ENCODE measurements at places on chromosomes 11 and 22.

- no peak for DNase-seq
Measured at GRCh38 chr11:78532991-78533390, 41.7 kb downstream of the NARS2 start.

DNA sequence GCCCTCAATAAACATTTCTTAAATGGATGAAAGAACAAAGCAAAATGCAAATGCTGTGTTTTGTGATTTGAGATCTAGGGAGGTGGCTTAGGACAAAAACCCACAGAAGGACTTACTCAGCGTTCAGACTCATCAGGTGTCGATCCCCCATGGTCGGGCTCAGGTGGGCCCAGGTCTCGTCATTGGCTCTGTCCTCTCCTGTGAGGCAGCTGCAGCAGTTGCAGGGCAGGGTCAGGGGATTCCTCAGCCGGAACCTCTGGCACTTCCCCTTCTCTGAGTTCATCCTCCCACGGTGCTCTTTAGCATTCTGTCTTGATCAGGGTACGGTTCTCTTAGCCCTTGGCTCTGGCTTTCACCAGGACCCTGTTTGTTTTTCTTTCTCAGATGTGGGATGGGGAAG is 14.0 kb upstream of the ACR start:
- peak; percentile 40 for DNase-seq

GRCh38 chr11:6925007-6925577 is 1.1 kb upstream of the ZNF215 start:
- DNase-seq: no peak

GRCh38 chr22:33438273-33438672 is 380.1 kb upstream of the SYN3 start:
- no peak for DNase-seq

GRCh38 chr11:64070314-64070681 is 34.6 kb downstream of the FLRT1 start:
- no peak for DNase-seq

DNA sequence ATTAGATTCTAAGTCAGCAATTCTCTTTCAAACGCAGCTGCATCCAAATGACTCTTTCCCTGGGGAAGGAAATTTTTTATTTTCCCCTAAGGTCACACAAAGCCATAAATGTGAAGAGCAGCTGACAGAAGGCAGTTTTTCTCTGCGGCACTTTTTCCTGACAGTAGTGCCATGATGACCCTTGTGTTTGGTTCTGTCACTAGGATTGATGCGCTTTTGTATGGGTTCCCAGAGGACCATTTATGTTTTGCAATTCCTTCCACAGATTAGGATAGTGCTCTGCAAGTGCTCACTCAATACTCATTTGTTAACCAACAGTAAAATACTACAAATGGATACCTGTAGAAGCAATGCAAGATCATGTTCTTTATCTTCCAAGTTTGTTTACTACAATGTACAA is 359.6 kb upstream of the CTSC start:
- DNase-seq: no peak

DNA sequence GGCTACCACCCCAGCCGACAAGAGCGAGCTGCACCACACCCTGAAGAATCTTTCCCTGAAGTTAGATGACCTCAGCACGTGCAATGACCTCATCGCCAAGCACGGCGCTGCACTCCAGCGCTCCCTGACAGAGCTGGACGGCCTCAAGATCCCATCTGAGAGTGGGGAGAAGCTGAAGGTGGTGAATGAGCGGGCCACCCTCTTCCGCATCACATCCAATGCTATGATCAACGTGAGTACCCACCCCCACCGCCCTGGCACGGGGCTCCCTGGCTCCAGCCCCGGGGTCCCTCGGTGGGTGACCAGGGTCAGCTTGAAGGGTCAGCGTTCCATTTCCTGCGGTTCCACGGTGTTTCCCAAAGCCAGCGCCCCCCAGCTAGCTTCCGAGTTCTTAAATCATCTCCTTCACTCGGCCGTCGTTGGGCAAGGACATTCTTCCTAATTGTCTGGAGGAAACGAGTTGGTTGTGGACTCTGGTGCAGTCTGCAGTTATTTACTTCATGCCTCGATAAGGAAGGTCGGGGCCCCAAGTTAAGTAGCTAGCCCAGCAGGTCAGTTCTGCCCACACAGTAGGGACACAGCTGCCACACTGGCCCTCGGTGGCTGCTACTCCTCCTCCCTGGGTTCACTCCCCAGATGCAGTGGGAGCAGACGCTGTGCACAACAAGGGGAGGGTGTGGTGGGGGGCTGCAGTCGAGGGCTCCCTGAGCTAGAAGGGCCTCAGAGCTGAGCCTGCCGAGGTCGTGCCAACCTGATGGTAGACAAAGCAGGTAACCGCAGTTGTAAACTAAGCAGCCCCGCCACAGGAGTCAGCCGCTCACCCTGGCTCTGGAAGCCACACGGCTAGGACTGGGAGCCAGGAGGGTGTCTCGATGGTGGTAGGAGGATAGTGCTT is 97.9 kb downstream of the MORC2 start:
- DNase-seq: no peak

DNA sequence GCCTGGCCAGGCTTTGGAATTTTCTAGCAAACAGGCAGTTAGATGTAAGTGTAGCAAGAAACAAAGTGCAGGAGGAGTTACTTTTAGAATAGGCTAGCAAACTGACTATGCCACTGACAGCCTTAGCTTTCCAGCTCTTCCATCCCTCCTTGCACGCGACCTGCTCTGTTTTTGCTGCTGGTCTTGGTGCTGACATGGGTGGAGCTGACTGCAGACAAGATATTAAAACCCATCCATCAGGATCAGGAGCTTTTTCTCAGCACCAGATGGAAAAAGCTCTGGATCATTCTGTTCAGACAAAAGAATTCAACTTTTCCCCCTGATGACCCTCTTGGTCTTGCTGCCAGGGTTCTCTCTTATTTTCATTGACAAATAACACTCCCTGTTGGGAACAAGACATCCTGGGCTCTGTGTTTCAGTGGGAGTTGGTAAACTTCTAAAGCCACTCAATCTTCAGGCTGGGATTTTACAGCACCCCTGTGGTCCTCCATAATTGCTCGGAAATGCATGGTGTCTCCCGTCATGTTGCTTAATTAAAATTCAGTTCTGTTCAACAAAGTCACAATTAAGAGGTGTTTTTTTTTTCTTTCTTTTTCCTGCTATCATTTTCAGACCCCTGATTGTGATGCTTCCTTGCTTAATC is 240.0 kb upstream of the LARGE1 start:
- no peak for DNase-seq

DNA sequence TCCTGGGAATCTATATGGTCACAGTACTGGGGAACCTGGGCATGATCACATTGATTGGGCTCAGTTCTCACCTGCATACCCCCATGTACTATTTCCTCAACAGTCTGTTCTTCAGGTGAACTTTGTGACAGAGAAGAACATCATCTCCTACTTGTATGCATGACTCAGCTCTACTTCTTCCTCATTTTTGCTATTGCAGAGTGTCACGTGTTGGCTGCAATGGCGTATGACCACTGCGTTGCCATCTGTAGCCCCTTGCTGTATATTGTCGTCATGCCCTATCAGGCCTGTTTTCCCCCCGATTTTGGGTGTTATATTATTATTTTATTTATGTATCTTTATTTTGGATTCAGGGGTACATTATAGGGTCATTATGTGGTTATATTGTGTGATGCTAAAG is 2.4 kb upstream of the OR8G1 start:
- DNase-seq: no peak

DNA sequence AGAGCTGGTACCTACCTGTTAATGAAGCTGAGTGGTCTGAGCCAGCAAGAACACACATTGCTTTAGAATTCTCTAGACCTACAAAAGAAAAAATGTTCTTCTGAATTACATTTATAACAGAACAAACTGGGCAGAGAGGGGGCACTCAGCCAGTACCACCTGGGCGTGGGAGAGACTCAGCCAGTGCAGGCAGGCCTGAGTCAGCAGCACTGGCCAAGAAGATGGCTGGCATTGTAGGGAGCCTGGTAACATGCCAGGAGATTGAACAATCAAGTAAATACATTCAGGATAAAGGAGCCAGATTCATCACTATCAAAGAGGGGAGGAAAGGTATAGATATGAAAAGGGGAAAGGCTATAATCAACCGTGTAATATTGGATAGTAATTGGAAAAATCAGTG is 19.9 kb downstream of the SERGEF start:
- DNase-seq: no peak

GRCh38 chr11:73072935-73073481 is 69.1 kb downstream of the FCHSD2 start:
- DNase-seq: peak; percentile 47

DNA sequence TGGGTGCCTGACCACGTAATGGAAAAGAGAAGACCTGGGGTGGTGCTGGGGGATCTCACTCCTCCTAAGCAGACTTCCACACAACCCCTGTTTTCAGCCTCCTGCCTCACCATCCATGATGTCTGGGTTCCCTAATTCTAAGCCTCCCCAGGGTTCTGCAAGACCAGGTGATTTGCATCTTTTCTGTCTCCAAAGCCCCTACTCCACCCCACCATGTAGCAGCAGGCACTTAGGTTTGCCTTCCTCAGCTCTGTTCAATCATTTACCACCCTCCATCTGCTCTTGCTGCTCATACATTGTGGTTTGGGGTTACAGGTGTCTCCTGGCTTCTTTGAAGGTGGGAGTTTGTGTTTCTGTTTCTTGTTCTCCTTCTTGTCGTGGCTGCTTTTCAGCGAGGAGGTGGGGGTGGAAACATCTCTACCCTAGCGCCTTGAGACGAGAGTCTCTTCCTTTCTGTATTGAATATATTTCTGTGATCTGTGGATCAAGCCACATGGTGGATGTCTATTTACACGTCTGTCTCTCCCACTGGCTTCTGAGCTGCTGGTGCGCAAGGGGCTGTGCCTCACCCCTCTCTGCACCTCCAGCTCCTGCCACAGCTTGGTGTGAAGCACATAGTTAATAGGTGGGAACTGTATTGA is 6.6 kb upstream of the SSTR3 start:
- DNase-seq: peak; percentile 93

DNA sequence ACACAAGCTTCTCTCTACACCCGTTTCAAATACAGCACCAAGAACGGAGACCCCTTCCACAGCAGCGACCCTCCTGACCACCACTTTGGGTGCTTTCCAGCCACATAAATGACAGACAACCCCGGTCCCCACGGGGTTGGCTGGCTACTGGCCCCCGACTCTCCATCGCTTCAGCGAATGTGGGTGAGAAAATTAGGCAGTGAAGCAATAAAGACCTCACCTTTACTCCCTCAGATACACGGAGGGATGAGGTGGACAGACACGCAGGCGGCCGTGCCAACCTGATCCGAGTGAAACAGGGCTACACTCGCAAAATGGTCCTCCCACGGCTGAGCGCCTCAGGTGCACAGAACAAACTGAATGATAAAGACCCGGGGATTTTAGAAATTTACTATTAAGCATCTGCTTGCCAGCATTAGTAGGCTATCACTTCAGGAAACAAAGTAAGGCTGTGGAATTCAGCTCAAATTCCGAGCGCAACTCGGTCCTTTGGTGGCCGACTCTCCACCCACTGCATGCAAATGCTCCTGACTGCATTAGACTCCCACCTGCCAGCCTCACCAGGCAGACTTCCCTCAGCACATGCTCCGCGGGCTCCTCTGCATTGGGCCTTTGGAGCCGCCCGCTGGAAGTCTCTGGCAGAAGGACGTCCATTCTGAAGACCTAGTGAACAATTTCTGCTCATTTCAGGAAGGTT is 12.8 kb upstream of the EFCAB6 start:
- DNase-seq: no peak

DNA sequence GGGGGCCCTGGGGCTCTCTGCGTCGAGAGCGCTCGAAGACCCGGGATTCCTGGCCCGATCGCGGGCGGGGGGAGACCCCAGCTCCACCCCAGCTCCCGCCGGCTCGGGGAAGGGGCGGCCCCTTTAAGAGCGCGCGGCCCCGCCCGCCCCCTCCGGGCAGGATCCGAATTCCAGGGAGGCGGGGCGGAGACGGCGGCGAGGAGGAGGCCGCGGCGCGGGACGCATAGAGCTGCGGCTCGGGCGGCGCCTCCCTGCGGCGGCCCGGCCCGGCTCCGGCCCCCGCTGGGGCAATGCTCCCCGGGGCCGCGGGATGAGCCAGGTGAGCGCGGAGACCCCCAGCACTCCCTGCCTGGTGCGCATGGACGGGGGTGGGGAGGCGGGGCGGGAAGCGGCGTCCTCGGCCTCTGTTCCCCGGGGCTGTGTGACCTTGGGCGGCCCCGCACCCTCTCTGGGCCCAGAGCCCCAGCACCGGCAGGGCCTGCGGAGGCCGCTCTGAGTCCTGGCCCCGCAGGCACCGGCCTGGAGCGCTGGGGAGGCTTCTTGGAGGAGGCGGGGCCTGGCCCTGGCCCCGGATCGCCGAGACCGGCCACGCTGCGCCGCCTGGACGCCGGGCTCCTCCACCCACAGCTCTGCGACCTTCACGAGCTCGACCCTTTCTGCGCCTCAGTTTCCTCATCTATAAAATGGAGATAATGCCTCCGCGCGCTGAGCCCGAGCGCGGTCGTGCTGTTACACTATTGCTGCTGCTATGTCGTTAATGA is 565 bp downstream of the GAS2L1 start:
- peak; percentile 21 for DNase-seq

DNA sequence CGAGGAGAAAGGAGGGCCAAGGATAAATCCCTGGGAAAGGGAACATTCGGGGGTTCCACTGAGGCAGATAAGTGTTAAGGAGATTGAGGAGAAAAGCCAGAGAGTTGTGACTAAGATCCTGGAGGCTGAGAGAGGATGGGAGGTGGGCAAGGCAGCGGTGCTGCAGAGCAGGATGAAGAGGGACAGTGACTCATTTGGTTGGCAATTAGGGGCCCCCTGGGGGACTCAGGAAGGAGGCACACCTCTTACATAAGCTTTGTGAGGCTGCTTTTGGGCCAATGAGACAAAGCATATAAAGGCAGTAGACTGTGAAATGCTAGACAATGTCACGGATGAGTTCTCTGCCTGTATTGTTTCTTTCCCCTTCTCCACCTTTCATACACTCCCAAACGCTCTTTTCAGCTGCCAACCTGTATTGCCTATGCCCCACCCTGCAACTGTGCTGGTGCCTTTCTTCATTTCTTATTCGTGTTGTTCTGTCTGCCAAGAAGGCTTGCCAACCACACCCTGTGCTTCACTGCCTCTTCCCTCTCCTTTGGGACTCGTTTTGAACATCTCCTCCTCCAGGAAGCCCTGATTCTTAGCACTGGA is 246.8 kb upstream of the KIRREL3 start:
- no peak for DNase-seq

- DNase-seq: peak; percentile 59
Measured at GRCh38 chr11:110093407-110094297, 460 bp downstream of the ZC3H12C start.

DNA sequence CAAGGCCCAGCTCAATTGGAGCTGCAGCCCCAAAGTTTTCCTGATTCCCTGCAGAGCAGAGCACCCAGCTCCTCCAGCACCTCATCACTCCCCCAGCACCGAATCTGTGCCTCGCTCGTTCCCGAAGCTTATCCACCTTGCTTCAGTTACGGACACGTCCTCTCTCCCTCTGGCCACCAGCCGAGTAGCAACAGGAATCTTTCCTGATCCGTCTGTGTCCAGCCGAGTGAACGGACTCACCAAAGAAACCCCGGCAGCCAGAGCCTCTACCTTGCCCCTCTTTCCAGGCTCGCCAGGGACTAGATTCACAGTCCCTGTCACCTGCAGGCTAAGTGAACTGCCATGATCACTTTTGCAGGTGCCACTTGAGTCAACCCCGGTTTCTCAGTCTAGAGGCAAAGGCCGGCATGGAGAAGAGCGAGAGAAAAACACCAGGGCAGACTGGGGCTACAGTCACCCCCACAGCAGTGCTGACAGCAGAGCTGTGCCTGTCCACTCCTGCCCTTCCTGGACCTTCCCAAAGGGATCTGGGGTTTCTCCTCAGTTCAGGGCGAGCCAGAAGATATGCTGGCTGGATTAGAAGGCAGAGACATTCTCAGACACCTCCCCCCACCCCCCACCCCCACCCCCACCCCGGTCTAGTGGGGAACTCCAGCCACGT is 32.3 kb downstream of the BID start:
- no peak for DNase-seq

GRCh38 chr11:85752890-85753581 is 57.9 kb downstream of the SYTL2 start:
- DNase-seq: peak; percentile 15

Measured in B cell (primary cell).